RCC 7860 (cell line): ENCODE measurements at places on chromosomes 7 and 10.

GRCh38 chr10:21020545-21020944 is 123.4 kb upstream of the NEBL start:
- no peak for DNase-seq

DNA sequence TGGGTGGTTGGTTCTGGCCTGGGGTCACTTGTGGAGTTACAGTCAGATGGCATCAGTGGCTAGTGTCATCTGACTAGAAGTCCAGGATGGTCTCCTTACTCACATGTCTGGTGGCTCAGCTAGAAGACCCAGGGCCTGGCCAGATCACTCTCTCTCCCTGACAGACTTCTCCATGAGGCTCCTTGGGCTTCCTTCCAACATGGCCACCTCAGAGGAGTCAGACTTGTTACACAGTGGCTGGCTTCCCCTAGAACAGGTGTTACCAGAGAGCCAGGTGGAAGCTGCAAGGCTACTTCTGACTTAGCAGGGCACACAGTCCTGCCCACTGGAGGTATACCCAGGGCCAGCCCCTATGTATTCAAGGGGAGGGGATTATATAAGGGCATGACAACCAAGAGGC is 44.2 kb upstream of the MYL10 start:
- DNase-seq = no peak

- no peak for DNase-seq
These were observed 8.8 kb upstream of the ATRNL1 start for GRCh38 chr10:115084277-115084850.

- peak; percentile 47 for DNase-seq
These were observed 43.0 kb upstream of the RPA3 start for GRCh38 chr7:7761340-7761973.

GRCh38 chr7:25633426-25634036 is 405.2 kb upstream of the NPVF start:
- no peak for DNase-seq

DNA sequence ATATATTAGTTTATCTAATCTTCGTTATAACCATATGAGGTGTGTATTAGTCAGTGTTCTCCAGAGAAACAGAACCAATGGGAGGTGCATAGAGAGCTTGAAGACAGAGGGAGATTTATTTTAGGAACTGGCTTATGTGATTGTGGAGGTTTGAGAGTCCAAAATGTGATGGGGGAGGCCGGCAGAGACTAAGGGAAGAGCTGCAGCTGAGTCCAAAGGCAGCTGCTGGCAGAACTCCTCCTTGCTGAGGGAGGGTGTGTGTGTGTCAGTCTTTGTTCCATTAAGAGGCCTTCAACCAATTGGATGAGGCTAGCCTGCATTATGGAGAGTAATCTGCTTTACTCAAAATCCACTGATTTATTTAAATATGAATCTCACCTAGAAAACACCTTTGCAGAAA is 165.1 kb downstream of the SH3PXD2A start:
- no peak for DNase-seq

- DNase-seq = no peak
These were observed 93.6 kb downstream of the NKX6-2 start for GRCh38 chr10:132692311-132692710.

- DNase-seq = no peak
These were observed 618.4 kb upstream of the NRP1 start for GRCh38 chr10:33952692-33953360.

GRCh38 chr10:6200440-6200733 is 2.3 kb upstream of the PFKFB3 start:
- DNase-seq = no peak

- DNase-seq = no peak
These were observed 113.5 kb downstream of the SORBS1 start for GRCh38 chr10:95447685-95448084.

DNA sequence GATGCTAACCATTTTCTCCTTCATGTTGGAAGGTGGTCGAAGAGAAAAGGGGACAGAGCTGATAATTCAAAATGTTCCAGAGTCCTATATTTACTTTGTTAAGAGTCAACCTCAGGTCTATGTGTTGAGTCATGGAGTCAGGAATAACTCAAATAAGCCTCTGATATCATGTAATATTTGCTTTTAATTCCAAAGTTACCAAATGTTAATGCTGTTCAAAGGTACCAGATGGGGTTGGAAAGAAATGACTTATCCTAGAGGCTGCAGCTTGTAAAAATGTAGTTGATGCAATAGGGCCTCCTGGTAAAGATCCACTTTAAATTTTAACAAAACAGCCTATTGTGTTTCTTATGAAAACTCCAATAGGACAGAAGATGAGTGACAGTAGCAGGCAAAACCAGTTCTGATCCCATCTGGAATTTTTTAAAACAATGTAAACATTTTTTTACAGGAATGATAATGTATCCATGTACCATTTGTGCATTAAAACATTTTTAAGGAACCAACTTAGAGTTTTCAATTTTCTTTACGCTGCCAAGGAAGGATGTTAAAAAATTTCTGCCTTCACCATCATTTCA is 218.2 kb downstream of the ANK3 start:
- no peak for DNase-seq

- no peak for DNase-seq
These were observed 3.7 kb downstream of the CCNJ start for GRCh38 chr10:96047004-96047649.

DNA sequence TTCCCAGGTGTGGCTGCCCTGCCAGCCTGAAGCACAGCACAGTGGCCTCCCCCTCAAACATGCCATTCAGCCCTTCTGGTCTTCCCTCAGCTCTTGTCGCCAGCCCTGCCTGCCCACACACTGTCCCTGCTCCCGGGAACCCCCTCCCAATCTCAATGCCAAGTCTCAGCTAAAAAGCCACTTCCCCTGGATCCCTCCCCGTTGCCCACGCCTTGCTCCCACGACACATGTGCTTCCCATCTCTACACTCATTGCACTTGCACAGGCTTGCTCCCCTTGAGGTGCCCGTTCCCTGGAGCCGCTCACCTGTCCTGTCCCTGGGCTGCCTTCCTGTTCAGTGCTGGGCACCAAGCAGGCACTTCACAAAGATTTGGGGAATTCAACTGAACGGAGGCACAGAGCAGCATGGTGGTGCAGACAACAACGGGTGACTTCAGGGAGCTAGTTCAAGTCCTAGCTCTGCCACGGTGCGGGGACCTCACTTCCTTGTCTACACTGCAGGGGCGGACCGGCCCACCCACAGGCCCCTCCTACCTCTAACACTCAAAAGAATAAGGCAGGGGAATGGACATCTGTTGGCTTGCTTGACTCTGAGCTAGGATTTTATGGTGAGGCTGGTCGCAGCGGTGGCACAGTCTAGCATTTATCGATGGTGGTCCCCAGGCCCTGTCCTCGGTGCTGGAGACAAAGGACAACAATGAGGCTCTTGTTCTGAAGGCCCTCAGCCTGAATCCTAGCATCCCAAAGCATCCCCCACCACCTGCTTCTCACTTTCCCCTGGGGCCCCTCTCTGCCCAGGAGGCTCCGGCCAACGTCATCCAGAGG is 18.4 kb downstream of the RGS10 start:
- no peak for DNase-seq

DNA sequence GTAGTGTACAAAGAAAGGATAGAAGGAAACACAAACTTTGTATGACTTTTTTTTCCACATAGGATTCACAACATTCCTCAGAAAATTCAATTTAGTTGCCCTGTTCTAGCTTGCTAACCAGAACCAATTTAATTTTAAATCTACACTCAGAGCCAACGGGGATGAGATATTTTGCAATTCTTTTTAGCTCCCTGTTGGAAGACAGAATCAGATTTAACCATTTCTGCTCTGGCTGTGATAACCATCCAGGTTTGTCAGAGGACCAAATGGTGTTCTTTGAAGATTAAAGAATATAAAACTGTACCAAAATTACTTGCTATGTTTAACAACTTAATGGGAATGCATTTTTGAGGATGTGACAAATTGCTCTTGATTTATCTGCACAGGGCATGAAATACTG is 319.7 kb downstream of the HPSE2 start:
- DNase-seq = no peak

DNA sequence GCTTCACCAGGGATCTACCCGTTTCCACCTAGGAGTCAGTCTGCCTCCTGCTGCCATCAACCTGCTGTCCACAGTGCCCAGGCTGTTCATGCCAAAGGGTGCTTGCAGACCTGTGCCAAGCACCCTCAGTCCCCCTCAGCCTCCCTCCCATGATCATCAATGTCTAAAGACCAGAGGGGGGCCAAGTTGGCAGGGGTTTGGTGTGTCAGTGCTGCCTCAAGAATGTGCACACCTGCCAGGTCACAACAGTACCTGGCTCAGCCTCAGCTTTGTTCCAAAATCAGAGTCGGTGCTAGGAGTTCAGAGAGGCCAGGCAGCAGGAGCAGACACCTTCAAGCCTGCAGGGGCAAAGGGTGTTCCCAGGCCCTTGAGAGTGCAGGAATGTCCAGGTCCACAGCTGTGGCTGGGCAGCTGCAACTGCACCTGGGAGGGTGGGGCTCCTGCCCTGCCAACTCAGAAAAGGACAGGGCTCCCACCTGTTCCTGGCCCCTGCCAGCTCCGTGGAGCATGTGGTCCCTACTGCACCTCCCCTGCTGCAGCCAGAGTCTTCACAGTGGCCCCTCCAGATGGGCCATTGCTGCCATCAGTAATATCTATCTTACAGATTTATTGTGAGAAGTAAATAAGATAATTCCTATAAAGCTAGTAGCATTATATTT is 219.5 kb downstream of the POLR1F start:
- no peak for DNase-seq

DNA sequence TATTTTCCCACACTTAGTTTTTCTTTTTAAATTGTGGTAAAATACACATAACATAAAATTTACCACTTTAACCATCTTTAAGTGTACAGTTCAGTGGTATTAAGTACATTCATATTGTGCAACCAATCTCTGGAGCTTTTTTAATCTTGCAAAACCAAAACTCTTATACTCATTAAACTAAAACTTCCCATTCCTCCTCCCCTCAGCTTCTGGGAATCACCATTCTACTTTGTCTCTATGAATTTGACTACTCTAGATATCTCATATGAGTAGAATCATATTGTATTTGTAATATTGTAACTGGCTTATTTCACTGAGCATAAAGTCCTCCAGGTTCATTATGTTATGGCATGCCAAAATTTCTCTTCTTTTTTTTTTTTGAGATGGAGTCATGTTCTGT is 86.4 kb upstream of the JAZF1 start:
- DNase-seq = no peak

GRCh38 chr7:47782022-47782421 is 166.2 kb downstream of the PKD1L1 start:
- DNase-seq = no peak

- DNase-seq = peak; percentile 84
These were observed 826 bp downstream of the CHPF2 start for GRCh38 chr7:151232917-151233701.

- no peak for DNase-seq
These were observed 197.9 kb upstream of the KLF6 start for GRCh38 chr10:3982746-3983442.

GRCh38 chr7:106504645-106505044 is 156.3 kb downstream of the CCDC71L start:
- peak; percentile 49 for DNase-seq

DNA sequence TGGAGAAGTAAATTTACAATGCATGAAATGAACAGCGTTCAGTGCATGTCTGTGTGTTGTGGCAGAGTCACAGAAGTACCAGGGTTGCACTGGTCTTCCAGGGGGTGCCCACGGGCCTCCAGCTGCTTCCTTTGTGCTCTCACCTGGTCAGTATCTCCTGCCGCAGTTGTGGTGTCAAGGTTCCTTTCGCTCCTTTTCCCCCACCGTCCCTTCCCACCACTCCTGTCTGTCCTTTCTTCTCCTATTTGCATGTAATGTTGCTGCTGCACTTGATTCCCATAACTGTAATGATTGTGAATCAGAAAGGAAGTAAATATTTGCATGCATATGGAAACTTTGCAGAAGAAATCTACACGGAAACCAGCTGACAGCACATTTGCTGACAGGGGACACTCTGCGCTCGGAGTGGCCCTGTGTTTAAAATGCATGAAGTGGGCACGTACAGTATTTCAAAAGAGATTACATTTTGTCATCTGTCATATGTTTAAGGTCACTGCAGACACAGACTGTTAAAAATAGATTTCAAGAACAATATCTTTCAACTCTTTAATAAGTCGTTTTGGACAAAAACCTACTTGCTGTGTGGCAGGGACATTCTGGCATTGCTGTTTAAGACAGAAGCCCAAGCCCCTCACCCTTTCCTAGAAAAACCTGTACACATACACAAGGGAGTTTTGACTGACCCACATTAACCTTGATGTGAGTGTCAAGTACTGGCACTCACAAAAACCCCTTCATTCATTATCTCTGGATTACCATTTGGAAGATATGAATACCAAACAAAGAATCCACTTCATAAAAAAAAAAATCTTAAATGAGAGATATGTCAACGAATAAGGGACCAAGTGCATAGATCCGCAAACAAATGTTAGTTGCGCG is 336.7 kb upstream of the KLF6 start:
- no peak for DNase-seq

DNA sequence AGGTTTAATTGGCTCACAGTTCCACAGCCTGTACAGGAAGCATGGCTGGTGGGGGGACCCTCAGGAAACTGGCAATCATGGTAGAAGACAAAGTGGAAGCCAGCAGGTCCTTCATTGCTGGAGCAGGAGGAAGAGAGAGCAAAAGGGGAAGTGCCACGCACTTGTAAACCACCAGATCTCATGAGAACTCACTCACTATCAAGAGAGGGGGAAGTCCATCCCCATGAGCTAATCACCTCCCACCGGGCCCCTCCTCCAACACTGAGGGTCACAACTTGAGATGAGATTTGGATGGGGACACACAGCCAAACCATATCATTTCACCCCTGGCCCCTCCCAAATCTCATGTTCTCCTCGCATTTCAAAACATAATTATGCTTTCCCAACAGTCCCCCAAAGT is 171.9 kb upstream of the CACNA2D1 start:
- DNase-seq = no peak

DNA sequence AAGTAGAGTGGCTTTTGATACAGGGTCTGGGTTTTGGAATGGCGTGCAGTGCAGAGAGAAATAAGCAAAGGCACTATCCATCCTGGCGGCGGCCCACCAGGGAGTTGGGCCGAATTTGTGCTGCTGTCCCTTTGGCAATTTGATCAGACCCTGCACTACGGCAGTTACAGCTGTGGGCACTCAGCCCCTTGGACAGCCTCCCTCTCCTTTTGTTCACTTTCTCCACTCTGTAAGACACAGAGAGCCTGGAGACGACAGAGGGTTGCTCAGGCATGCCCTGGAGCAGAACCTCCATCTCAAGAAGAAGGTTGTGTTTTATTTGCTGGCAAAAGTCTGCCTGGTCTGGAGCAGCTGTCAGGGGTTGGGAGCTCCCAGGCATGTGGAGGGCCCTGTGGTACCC is 55.8 kb downstream of the LHPP start:
- DNase-seq = no peak
